ENCODE measurements at places on chromosomes 1 and 21.

DNA sequence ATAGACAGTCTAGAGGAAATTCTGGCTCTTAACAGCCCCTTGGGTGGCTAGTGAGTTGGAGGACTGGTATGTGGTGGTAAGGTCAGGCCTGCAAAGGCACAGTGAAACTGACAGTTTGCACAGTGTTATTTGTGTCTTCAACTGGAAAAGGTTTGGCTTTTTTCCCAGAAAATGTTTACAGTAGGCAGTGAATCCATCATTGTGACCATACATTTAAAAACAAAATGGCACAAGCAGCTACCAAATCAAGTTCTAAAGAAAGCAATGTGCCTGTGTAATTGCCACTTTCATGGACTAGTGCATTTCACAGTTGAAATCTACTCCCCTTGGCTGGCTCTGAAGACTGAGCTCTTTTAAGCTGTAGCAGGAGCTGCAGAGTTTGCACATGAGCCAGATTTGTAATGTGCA, 24.8 kb downstream of the ATPAF1 start:
- no peak for DNase-seq

DNA sequence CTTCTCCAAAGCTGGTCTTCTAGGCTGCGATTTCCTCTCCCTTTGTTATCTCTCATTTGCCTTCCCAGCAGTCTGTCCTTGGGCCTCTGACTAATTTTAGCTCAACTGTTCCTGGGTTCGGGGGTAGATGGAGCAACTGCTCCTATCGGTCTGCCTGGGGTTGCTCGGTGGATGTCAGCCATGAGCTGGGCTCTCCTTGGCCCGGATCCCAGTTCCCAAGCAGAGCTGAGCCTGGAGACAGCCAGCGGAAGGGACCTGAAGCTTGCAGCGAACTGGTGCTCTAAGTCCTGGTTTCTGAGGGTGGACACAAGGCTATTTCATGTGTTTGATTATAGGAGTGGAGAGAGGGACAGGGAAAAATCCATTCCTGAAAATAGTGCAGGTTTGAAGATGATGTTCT, 423.0 kb downstream of the RPS6KC1 start:
- DNase-seq = no peak

DNA sequence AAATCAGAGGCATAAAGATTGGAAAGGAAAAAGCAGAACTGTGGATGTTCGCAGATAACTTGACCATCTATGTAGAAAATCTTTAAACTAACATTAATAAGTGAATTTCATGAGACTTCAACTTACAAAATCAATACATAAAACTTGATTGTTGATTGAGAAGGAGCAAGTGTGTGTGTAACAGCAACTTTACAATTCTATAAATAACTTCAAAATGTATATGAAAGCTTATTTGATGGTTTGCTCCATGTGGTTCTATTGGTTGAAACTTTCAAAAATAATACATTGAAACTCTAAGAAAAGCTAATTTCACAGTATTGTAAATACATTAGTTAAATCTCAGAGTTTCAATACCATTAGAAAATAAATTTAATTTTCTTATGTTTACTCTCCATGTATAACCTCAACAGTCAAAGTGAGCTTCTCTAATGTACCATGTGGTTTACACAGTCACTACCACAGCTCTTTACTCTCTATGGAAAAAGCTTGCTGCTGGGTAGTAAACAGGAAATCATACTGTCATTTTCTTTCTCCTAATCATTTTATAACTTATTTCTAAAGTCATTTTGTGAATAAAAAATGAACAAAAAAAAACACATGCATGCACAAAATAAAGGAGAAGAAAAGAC, 12.0 kb downstream of the AKT3 start:
- DNase-seq = no peak

DNA sequence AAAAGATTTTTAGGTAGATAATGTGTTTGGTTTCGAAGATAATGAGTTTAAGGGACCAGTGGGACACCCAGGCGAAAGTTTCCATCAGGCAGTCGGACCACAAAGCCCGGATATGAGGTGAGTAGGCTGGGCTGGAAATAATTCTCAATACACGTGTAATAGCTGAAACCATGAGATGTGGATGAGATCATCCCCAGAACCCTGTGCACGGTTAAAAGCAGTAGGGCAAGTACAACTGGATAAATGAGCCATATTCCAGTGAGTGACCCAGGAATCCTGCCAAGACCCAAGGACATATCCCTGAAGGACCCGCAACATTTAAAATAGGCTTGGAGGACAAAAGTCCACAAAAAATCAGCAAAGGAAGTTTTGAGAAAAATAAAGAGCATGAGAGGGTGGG, 21.5 kb upstream of the NHLH2 start:
- no peak for DNase-seq

- no peak for DNase-seq
Observed at GRCh38 chr1:171116676-171117075, 26.0 kb downstream of the FMO3 start.

DNA sequence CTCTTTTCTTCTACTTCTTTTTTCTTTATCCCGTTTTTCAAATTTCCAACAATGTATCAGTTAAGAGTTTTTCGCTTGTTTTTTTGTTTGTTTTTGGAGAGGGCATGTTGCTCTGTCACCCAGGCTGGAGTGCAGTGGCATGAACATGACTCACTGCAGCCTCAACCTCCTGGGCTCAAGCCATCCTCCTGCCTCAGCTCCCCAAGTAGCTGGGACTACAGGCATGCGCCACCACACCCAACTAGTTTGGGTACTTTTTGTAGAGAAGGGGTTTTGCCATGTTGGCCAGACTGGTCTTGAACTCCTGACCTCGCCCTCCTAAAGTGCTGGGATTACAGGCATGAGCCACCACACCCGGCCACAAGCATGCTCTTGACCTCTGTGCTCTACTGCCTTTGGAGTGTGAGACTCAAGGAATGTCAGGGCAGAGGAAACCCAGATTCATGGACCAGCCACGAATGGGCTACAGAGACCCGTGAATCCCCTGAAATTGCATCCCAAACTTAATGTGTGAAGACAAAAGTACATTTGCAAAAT, 65.1 kb upstream of the HSD17B7 start:
- no peak for DNase-seq
